ENCODE measurements at places on chromosomes 6 and 20.

DNA sequence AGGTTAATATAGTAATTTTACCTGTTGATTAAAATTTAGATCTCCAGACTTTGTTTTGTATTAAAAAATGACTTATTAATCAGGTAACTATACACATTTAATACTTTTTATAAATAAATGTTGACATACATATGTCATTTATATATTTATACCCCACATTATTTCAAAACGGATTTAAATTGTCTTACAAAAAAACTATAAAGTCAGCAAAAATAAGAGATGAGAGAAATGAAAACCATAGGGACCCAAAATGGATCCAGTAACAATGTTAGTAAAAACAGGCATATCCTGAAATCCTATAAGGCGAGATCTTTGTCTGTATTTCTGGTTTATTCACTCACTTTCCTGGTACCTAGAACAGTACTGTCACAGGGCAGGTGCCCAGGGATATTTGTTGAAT, 91.5 kb downstream of the PACRG start:
- DNase-seq, result no peak

DNA sequence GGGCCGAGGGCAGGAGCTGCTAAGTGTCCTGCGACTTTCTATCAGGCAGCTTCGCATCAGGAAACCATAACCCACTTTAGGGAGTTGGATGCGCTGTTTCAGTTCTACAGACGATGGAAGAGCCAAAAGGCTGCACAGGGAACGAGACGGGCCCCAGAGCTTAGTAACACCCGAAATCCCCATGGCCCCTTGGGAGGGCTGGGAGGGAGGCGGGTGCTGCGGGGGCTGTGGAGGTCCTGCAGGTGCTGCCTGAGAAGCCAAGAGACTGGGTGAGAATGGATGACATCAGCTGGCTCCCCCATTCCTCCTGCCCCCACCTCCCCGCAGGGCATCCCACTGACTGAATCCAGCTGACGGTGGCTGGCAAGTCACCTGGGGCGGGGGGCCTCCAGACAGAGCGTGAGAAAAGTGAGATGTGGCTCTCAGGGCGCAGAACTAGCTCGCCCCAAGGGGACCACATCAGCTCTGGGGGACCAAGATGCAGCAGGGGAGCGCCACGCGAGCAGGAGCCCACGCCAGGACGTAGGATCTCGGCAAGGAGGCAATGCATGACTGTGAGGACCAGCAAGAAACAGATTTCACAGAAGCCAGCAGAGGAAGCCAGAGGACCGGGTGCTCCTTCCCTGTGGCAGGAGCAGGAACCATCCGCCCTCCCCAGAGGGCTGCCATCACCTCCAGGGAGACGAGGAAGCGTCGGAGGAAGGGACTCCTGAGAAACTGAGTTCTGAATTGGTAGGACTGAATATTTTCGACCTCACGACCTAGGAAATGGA, 36.8 kb downstream of the PNLDC1 start:
- no peak for DNase-seq

- DNase-seq, result no peak
Observed at GRCh38 chr6:101351173-101351572, 42.3 kb upstream of the GRIK2 start.

DNA sequence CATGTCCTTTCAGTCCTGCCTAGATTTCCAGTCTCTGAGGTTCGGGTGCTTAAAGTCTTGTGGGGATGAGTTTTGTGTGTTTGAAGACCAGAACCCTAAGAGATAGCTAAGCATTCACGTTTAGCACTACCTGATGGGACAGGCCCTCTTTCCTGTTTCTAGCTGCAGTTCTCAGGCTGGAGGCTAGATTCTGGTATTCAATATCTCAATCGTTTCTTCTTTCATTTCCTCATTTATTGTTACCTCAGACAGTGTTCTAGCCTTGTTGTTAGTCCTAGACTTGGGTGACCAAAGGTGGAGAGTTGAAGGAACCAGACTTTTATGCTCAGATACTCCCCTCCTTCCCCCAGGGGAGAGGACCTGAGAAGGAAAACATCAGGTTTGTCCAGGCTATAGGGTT, 16.8 kb downstream of the CEP250 start:
- no peak for DNase-seq

- DNase-seq, result no peak
Observed at GRCh38 chr6:10310826-10311225, 104.0 kb downstream of the TFAP2A start.

GRCh38 chr6:74369556-74369993, 673.6 kb downstream of the CD109 start:
- no peak for DNase-seq

- DNase-seq, result no peak
Observed at GRCh38 chr20:10578607-10579006, 95.2 kb downstream of the JAG1 start.

DNA sequence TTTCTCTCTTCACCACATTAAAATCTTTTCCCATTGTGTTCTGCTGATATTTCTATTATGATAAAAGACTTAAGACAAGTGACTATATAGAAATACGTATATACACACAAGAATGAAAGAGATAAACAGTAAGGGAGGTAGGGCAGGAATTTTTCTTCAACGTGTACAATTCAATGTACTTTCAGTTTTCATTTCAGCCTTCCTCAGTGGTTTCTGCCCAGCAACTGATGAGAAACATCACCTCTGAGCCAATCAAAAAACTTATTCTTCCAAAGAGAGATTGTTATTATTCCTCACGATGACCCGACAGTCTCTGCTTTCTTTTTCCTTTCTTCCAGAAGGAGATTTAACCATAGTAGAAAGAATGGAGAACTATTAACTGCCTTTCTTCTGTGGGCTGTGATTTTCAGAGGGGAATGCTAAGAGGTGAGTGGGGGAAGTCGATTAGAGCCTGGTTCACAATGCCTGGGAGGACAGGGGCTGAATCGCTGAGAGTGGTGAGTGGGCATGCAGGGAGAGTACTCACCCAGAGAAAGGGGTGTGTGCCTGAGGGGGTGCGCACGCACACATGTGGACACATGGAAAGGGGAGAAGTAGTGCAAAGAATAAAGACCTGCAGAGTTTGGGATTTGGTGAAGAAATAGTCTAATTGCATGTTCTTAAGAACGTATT, at the start of gene BTN3A1:
Gene BTN3A1 (plus strand): TSS at position 289 of the 672 bp plus-strand sequence. CDS start 3,289 bp downstream, outside the sequence.
- peak; percentile 44 for DNase-seq

Measured in activated CD4-positive, alpha-beta T cell treated with anti-CD3 and anti-CD28 coated beads for 24 hours (primary cell).